CD4-positive, alpha-beta T cell treated with Interleukin-12 subunit alpha and Interleukin-12 subunit beta, for 1 hour (primary cell): ENCODE measurements at places on chromosomes 4 and X.

DNA sequence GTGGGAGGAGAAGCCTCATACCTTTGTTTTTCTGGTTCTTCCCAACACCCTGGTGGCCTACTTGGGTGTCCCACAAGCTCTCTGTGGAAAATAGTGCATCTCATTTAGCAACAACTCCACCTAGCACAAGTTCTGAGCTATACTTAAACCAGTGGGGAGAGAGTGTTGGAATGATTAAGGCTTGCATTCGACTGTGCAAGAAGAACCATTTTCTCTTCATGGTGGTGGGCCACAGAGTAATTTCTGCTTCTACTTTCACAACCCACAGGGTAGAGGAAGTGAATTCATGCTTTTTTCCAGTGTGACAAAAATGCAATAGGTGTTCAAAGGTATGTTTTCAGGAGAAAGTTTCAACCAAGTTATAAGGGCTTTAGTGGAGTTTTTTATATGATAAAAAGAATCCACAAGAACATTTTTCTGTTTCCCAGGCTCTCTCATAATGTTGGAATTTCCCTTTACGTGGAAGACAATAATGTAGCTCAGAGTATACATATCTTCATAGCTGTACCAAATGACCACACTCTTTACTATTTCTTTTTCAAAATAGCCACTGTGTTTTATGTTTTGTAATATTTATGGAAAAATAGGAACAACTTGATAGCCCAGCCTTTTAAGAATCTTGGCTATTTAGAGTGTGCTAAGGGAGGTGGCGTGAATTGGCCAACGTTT lies 80.3 kb upstream of the HHIP start:
- DNase-seq, result no peak

DNA sequence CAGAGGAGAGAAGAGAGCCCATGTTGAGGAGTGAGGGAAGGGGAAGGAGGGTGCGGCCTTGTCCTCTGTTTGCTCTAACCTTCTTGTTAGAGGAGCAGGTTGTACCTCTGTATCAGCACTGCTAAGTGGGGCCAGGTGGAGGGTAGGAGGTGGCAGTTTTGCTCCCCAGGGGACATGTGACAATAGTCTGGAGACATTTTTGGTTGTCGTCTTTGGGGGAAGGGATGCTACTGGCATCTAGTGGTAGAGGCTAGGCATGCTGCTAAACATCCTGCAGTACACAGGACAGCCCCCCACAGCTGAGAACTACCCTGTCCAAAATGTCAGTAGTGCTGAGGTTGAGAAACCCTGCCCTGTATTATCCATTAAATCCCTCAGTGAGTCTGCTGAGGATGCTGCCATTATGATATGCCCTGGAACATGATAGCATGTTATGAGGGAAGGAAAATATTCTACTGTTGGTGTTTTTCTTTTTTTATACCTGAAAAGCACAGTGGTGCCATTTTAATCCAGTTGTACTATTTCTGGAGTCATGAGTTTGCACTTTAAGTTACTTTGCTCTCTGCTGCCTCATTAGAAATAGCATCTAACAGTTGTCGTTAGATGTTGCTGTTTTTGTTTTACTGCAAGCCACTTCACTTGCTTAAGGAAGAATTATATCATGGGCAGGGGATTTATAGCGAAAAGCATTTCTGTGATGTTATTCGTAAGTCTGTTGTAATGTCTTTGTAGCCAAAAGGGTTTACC lies 90.6 kb downstream of the LRP2BP start:
- DNase-seq, result peak; percentile 41

- peak; percentile 82 for DNase-seq
Measured at GRCh38 chr4:3201718-3202702, 46.9 kb upstream of the MSANTD1 start.

DNA sequence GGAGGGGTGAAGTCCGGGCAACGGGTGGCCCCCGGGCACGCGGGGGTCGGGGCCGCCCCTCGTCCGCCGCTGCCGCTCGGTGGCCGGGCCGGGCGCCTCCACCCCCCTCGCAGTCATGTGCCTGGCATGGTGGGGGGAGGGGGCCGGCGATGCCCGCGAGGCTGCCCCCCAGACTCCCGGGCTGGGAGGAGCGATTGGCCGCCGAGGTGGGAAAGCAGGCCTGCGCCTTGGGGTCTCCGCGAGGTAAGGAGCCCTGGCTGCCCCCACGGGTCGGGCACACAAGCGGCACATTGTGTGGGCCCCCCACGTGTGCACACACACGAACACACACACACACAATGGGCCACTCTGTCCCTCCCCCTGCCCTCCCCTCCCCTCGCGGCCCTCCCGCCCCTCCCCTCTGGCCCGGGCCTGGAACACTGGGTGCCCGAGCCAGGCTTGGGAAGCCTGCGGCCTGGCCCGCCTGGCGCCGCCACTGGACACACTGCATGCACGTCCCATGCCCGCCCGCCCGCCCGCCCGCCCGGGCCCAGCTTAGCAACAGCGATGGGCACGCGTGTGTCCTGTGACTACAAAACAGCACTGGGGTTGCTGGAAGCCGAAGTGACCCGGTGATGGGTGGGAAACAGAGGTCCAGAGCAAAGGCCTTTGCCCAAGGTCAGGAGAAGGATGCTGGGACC lies 1.3 kb downstream of the SLC6A8 start:
- no peak for DNase-seq
